ENCODE measurements at places on chromosomes 2 and 18.

DNA sequence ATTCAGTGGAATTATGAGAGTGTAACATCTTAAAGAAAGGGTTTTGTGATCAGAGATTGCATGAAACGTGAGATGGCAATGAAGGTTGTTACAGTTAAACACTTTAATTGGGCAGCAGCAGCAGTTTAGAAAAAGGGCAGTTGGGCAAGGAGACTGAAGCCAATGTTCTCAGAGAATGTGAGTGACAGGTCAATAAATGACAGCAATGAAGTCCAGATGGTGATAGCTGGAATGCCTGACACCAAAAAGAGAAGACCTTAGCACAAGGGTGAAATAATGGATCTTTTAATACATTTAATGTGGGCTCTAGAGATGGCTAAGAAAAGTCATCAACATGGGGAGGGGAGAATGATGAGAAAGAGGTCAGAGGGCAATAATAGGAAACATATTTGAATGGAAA, 89.4 kb upstream of the CDH7 start:
- DNase-seq, result no peak

DNA sequence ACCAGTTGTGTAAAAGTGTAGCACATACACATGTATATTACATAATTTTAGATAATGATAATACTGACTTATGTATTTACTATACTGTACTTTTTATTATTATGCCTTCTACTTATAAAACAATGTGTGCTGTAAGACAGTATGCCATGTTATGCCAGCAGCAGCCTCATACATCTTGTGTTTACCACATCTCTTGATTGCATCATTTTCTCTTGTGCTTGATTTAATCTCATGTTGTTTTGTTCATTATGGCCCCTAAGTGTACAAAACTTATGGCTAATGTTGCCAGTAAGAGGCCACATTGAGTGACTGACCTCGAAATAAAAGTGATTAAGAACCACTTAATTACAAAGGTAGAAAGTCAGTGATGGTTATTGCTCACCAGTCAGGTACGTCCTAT, 128.0 kb upstream of the SP5 start:
- no peak for DNase-seq

GRCh38 chr18:76395609-76396008, 99.4 kb downstream of the ZNF516 start:
- no peak for DNase-seq

DNA sequence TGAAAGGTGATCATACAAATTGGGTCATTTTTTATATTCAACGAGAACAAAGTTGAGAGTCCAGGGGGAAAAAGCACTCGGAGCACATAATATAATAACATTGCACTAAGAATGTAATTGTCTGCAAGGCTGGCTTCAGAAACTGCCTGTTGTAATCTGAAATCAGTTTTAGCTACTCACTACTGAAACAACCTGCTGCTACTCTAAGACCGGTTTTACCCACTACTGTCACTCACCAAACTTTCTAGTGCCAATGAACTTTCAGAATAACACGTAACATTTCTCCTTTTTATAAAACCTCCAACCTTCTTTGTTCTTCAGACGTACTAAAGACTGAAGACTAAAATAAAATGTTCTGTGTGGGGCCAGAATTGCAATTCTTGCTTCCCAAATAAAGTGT, 11.5 kb upstream of the CYB5A start:
- DNase-seq, result no peak

- no peak for DNase-seq
Observed at GRCh38 chr18:21313576-21313975, 71.5 kb downstream of the GREB1L start.

GRCh38 chr2:110115291-110116032, at the start of gene MALL:
MALL (minus strand) TSS chr2:110115822; CDS start chr2:110115792, 30 bp downstream.
- DNase-seq, result no peak

DNA sequence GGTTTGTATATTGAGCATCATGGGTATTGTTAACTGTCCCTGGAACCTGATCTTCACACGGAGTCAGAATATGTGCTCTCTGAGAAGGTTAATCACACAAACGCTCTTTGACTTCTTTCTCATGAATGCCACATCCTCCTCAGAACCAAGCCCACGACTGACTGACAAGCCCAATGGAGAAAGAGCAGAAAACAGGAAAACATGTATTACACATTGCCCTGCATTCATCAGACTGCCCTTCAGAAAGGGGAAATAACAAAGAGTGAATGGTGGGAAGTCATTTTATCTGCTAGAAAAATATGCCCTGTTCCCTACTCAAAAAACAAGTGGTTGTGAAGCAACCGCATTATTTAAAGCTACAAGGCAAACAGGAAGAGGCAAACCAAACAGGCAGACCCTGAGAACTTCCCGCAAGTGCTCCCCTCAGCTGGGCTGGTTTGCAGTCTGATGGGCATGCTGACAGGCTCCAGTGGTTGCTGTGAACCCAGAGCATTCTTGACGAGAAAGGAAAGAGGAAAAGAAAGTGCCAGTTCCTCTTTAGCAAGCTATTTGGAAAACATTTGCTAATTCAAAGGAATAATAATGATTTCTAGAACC, 172.9 kb upstream of the SETBP1 start:
- no peak for DNase-seq

GRCh38 chr2:46563186-46563585, 83.8 kb downstream of the TMEM247 start:
- no peak for DNase-seq

DNA sequence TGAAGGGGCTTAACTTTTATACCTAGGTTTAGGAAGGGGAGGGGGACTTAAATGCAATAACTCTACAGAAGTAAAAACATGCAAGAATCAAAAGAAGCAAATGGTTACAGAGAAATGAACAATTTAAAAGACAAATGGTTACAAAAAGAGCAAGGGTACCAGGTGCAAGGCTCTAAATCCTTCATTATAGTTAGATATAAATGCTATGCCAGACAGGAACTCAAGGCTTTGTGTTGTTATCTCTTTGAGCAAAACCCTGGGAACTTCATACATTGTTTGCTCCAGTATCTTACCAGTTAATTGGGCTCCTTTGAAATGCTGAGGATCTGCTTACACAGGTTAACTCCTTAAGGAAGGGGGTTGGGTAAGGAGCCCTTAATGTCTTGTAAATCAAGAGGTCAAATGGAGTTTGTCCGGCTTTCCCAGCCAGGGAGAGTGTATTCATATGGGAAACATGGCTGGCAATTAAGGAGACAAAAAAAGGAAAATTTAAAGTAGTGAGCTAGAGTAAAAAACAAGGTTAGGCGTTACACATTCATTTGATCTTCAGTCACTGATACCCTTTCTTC, 347.5 kb downstream of the CELF4 start:
- DNase-seq, result no peak

DNA sequence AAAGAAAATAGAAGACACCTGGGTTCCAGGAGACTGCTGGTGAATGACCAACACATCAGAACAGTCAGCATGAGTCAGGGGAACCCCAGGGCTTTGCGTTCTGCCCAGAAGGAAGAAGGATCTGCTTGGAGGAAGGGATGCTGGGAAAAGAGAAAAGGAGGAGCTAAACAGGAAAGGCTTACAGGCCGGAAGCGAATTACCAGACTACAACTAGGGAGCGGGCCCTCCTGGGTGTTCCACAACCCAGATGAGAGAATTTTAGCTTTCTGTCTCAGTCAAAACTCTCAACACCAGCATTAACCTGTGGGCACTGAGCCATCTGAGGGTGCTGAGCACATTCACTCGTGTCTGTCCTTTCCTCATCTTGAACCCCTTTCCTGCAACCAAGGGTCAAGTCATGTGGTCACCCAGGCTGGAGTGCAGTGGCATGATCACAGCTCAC, 19.2 kb downstream of the CDC42EP3 start:
- no peak for DNase-seq
